ENCODE measurements at places on chromosomes 2 and 18.

GRCh38 chr18:12043811-12044210 is 49.8 kb upstream of the ANKRD62 start:
- DNase-seq: no peak

DNA sequence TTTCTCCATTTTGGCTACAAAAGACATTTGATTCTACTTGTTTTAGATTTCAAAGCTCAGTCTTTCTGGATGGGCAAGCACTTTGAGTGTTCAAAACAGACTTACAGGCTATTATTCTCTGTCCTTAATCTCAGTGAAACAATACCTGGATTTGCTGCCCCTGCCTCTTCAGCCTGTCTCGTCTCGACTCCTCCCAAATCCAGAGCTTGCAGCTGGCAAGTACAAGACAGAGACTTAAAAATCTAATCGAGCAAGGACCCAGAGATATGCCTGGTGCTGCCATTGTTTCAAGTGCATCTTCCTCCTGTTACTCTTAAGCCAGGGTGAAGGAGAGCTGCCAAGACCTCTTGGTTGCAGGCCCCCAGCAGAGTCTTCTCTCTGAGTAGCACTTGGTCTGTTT is 59.2 kb downstream of the LRRC30 start:
- no peak for DNase-seq

DNA sequence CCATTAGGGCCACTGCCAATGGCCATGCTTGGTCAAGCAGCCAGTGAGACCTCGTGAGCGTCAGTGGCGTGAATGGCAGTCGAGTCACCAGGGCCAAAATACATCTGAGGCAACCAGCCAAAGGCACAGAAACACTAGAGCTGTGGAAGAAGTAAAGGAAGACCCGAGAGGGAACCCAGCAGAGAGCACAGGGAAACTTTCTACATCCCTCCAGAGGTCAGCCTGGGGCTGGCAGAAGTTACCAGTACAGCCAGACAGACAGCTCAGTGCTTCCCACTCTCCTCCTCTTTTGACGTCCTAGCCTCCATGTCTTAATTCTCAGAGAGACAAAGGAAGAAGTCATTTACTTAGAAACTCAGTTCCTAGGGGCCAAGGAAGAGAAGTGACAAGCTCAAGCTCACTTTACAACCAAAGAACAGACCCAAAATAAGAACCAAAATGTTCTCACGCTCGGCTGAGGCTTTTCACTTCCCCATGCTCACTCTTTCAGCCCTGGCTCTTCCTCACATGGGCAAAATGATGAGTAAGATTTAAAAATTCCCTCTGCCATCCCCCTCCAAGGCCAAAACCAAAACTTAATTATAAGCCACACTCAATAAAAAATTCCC is 8.7 kb downstream of the CYRIA start:
- DNase-seq: peak; percentile 80

DNA sequence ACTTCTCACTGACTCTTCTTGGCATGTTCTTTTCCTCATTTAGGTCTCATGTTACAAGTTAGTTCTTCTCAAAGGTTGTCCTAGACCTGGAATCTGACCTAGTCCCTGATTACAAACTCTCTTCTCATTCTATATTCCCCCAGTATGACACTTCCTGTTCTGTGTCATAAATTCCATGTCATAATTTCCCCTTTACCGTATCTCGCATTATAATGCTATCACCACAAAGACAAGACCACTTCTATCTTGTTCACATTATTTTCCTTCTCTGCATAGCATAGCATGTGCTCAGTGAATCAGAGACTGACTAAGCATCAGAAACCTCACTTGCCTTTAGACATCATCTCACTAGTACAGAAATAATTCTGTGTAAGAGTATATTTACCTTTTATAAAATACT is 63.6 kb upstream of the CAVIN2 start:
- DNase-seq: no peak

GRCh38 chr2:50612306-50612705 is 419.6 kb downstream of the NRXN1 start:
- DNase-seq: no peak

DNA sequence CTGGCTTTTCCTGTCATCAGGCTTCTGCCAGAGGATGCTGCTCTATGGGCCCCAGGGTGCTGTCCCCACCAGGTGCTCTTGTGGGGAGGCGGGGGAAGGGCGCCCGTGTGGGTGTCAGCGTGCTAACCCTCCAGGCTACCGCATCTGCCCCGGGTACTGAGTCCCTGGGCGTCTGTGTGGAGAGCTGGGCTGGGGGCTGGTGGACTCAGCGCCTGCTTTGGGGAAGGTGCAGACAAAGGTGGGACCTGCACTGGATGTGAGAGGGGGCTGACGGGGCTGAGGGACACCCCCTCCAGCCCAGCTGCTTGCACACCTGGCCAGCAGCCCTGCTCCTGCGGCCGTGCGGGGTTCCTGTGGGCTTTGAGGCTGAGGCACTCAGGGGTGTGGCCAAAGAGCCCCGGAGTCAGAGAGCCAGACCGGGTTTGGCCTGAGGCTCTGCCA is 120.7 kb upstream of the PXDN start:
- no peak for DNase-seq

- no peak for DNase-seq
These were observed 357.6 kb downstream of the DSC3 start for GRCh38 chr18:30684825-30685481.

GRCh38 chr18:34604591-34604990 is 105.5 kb upstream of the DTNA start:
- no peak for DNase-seq

- no peak for DNase-seq
These were observed 43.8 kb upstream of the ASAP2 start for GRCh38 chr2:9162841-9163240.

DNA sequence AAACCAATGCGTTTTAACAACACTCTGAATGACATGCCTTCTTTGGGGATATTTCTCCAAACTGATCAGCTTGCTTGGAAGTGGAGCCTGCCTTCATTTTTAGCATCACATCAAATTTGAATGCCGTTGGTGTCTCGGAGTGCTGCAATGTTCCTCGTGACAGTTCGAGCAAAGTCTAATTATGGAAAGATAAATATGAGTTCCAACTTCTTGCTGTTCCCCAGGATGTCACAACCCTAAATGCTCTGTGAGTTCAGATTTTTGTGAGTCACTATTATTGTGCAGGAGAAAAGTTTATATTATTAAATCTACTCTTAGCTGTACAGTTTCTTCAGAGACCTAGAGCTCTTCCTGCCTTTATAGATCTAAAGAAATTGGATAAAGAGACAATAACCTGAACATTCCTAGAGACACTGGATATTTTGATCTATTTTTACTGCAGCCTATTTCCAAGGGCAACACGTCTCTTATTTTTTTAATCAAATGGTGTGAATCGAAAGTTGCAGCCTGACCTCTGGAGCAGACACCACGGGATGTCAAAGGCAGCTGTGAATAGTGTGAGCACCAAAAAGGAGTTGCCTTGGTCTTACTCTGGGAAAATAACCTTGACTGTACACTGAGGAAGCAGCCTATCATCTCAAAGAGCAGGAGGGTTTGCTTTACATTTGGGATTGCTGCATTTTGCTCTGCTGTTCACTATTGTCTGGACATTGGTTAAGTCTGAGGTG is 330.1 kb downstream of the TDRD15 start:
- no peak for DNase-seq

GRCh38 chr2:152047824-152048471 is 50.9 kb downstream of the CACNB4 start:
- DNase-seq: no peak

- DNase-seq: no peak
These were observed 54.2 kb upstream of the FMNL2 start for GRCh38 chr2:152280780-152281179.

- no peak for DNase-seq
These were observed 25.9 kb downstream of the SIGLEC15 start for GRCh38 chr18:45851161-45851925.

DNA sequence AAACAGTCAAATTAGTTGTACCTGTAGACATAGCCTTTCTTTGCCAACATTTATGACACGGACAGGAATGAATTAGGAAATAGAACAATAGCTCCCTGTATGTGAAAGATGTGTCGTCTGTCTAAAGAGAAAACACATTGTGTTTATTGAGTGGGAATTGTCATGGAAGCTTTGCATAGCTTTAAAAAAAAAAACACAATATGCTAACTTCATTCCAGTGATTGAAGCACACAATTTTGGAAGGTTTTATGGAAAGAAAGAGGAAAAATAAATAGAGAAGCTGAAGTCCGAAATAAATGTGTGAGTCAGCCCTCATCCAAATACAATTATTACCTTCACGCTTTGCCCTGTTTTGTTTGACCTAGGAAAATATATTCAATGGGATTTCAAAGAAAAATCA is 1095.7 kb downstream of the TSN start:
- DNase-seq: no peak

DNA sequence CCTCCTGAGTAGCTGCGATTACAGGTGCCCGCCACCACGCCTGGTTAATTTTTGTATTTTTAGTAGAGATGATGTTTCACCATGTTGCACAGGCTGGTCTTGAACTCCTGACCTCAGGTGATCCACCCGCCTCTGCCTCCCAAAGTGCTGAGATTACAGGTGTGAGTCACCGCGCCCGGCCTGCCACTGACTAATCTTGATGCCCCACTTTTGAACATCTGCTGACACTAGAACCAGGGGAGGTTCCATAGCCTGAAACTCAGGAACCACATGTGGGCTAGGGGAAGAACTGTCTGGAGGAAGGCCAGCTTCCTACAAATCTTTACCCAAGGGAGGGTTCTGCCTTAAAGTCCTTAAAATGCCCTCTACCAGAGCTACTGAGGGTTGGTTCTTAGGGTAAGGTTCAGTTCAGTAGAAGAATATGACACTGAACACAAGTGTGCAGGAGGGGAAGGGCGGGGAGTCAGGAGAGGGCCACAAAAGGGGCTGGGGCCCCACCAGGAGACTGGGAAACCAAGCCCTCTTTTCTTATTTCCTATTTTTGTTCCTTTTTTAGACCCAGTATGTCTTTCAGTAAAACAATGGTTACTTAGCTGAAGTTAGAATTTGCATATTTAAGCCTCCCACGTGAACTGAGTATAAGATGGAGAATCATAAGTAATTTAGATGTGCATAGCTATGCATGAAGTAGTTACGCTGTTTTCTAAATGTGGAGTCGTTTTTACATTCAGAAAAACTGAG is 6.3 kb upstream of the RAB31 start:
- DNase-seq: no peak
